ENCODE measurements at places on chromosomes 7 and 10.

GRCh38 chr7:42687211-42688055 is 224.4 kb downstream of the C7orf25 start:
- DNase-seq, result no peak

- DNase-seq, result no peak
These were observed 22.6 kb downstream of the APBB1IP start for GRCh38 chr10:26460736-26461135.

DNA sequence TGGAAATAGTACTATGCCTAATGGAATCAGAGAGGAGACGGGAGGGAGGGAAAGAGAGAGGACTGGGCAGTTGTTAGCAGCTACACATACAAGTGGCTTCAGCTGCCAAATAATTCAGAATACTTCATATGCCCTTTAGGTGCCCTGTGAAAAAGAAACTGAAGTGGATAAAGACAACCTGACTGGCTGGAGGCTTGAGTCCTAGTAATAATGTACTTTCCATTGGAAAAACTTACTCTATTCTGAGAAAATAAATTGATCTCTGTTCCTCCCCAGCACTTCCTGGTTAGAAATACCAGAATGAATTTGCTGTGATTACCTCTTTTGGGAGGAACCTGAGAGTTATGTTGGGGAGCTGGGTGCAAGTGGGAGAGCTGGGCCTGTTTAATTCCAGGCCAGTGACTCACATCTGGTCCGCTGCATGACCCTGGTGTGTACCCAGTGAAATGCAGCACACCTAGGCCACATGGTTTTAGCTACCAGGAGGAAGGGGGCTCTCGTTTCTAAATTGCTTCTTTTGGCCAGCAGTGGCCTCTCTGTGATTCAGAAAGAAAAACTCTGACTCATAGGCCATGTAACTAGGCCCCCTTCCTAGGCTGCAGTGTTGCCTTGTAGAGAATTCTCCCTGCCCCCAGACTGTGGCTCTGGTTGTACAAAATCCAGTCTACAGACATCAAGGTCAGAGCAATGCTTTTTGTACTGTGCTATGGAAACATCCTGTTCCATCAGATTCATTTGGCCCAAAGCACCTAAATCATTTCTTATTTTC is 6.5 kb downstream of the AGFG2 start:
- DNase-seq, result peak; percentile 41

GRCh38 chr7:36986511-36986933 is 262.2 kb upstream of the AOAH start:
- no peak for DNase-seq

- no peak for DNase-seq
These were observed 7.2 kb upstream of the DMBT1 start for GRCh38 chr10:122553341-122553740.
